H9 (cell line): ENCODE measurements at places on chromosomes 4 and X.

DNA sequence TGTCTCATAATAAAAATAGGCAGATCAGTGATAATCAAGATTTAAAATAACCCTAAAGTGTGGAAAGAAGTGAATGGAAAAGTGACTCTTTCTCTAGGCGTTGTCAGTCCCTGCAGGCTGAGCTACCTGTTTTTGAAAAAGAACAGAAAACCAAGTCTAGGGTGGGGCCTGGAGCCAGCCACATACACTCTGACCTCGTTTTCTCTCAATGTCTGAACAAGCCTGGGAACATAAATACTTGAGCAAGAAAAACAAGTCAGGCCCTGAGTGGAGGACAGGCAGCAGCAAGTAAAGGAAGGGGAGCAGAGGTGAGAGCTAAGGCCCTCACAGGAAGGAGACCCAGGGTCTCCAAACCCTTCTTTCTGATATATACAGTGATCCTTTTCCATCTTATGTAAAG lies 91.7 kb upstream of the HPF1 start:
- no peak for DNase-seq

- no peak for DNase-seq
These were observed 329.7 kb downstream of the UNC5C start for GRCh38 chr4:95219109-95219508.

DNA sequence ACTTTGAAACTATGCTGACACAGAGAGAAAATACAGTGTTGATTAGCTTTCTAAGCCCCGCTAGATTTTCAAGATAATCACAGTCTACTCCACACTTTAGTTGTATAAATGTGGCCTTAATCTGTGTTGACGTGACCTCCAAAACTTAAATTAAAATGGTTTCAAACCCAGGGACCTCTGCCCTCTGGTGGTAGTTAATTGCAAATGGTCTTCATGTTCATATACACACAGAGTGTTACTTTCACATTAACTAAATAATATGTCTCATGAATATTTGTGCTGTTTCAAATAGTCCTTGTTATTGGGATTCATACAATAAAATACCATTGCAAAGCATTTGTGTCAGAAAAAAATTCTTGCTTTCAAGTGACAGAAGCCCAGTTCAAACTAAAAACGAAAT lies 64.3 kb downstream of the TASL start:
- no peak for DNase-seq

GRCh38 chrX:23276475-23276874 lies 58.2 kb upstream of the PTCHD1 start:
- DNase-seq: no peak

DNA sequence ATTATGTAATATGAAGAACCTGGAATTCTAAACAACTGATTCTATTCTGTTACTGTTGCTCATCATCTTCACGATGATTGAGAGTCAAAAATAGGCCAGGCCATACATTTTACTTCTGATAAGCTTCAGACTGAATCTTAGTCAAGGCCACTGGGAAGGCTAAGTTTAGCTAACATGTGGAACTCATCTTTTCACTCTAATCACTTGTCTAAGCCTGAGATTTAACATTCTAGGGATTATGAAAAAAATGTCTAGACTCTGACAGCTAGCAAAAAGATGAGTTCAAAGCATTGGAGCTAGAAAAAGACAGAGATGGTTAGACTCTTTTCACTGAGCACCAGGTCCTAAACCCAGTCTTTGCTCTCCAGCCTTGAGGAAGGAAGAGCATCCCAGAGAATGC lies 656.2 kb upstream of the IGFBP7 start:
- DNase-seq: no peak

DNA sequence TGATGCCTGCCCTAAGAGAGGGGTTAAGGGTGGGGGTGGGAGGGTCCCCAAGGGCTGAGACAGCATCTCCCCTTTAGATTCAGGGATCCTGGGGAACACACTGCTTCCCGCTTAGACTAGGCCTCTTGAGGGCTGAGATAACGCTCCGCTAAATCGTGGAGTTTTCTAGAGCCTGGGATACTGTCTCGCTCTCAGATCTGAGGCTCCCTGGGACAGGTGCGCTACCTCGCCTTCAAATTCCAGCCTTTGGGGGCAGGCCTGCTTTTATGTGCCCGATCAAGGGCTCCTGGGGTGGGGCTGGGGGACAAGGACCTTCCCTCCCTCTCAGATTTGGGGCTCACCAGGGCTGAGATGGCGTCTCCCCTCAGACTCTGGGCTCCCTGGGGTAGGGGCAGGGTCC lies 440 bp upstream of the ARHGAP36 start:
- no peak for DNase-seq

GRCh38 chr4:74543231-74543781 lies 98.4 kb downstream of the AREG start:
- DNase-seq: no peak
